ENCODE measurements at places on chromosomes 4 and X.
A peak's percentile ranks its signal among the peaks of the same experiment; 100 is the strongest.

DNA sequence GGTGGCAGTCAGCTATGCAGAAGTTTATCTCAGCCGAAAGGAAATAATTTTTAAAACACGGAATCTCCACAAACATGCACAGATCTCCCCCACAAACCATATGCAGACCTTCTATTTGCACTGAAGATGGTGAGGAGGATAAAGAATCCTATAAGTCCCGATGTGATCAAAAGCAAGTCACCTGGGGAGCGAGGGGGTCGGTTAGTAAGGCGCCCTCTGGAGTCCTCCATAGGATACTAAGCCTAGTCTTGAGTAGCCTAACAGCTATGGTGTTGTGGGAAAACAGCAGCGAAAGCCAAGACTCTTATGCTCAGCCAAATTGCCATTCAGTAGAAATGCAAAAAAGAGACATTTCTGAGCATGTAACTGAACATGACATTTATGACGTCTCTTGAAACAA is 210.9 kb downstream of the FRMPD4 start:
- no peak for DNase-seq

DNA sequence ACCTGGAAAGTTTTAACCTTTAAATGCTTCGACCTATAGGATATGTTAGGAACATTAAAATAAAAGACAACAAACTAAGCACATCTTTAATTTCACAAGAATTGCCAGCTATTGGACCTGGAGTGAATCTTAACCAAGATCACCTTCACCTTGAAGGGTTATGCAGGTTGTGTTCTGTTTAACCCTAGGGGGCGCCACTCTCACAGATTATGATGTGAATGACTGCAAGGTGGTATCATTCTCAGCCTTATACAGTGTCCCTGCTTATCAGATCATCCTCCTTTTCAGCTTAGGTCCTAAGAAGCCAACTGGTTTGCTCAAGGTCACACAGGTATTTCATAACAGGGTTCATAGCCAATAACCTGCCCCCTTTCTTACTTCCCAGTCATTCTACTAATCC is 23.5 kb downstream of the INTS6L start:
- DNase-seq = peak; percentile 24

GRCh38 chr4:175813204-175813603 is 1.1 kb upstream of the GPM6A start:
- no peak for DNase-seq

DNA sequence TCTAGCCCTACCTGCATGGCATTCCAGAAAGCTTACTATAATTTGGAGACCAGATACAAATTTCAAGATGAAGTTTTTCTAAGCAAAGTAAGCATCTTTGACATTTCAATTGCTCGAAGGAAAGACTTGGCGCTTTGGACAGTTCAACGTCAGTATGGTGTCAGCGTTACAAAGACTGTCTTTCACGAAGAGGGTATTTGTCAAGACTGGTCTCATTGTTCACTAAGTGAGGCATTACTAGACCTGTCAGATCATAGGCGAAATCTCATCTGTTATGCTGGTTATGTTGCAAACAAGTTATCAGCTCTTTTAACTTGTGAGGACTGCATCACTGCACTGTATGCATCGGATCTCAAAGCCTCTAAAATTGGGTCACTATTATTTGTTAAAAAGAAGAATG is 17.6 kb downstream of the THAP9 start:
- DNase-seq = no peak

DNA sequence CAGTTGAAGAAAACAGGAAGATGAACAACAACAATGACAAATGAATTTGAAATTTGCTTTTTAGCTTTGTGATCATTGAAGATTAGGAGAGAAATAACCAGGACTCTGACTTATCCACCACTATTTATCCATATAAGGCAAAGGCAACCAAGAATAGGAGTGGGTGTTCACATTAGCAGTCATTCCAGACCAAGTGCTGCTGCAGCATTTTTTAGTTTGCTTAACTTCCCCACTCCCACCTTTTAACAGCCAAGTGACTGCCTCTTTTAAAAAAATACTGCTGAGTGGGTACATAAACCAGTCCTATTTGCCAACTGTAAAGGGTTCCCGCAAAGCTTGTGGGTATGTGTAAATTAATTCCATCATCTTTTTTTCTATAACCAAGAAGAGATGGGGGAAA is 230.9 kb downstream of the IQCM start:
- no peak for DNase-seq

- DNase-seq = no peak
Measured at GRCh38 chr4:182293691-182294255, 50.6 kb downstream of the TENM3 start.

GRCh38 chrX:72685810-72686456 is 28.2 kb downstream of the PHKA1 start:
- peak; percentile 8 for DNase-seq

GRCh38 chrX:134171661-134172587 is 65.1 kb upstream of the CCDC160 start:
- no peak for DNase-seq

- DNase-seq = no peak
Measured at GRCh38 chr4:142567199-142567598, 278.9 kb downstream of the INPP4B start.

GRCh38 chr4:120682981-120683380 is 239.5 kb downstream of the PRDM5 start:
- no peak for DNase-seq

DNA sequence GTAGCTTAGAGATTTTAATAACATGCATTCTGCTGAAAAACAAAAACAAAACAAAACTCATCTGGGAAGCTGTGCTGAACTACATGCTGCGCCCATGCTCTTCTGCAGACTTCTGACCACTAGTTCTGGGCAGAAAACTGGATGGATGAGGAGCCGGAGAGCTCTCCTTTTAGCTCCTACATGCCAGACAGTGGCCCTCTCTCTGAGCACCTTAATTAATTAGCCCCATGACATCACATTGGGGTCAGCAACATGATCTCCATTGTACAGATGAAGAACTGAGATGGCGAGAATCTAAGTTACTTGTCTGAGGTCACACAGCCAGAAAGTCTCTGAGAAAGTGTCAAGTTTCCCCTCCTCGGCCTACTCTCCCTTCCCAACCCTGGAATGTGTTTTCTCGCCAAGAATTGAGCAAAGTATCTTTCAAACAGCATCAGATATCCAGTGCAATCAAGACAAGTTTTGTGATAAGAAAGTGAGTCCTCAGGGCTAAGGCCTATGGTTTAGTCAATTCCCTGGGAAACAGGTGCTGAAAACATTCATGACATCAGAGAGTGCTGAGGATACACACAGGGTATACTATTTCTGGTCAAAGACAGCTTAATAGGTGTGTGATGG is 21.6 kb downstream of the SCD5 start:
- DNase-seq = peak; percentile 37

DNA sequence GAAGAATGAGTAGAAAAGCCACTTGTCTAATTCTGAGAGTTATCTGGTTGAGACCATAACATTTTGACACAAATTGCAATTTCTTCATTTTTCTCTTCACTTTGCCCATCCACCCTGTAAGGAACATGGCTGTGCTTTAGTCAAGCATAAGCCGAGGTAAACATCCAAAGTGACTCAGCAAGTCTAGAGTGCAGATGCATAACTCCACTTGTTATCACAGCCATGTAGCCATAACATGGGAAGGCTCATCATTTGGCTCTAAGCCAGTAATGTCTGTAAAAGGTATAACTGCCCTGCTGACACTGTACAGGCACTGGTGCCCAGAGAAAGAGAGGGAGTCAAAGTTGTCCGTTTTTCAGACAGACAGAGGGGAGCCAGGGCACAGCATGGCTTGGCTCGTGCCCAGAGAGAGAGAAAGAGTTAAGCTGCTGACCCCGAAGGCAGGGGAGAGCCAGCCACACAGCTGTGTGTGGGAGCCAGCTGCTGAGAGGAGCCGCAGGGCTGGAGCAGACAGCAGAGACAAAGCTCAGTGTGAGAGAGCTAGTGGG is 76.9 kb upstream of the EXOC1L start:
- no peak for DNase-seq

DNA sequence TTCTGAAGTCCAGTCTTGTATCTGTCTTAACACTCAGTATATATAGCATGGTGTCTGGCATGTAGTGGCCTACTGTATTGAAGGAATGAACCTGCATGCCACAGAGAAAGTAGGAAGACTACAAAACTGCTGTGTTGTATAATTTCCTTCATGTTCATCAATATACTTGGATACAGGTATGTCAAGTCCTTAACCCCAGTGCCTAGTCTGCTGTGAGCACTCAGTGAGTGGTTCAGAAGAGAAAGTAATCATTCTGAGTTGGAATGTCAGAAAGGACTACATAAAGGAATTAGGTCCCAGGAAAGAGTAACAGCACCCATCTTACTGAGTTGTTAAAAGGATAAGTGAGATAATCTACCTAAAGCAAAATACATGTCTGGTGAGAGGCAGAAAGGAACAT is 32.0 kb downstream of the ABCE1 start:
- DNase-seq = no peak

DNA sequence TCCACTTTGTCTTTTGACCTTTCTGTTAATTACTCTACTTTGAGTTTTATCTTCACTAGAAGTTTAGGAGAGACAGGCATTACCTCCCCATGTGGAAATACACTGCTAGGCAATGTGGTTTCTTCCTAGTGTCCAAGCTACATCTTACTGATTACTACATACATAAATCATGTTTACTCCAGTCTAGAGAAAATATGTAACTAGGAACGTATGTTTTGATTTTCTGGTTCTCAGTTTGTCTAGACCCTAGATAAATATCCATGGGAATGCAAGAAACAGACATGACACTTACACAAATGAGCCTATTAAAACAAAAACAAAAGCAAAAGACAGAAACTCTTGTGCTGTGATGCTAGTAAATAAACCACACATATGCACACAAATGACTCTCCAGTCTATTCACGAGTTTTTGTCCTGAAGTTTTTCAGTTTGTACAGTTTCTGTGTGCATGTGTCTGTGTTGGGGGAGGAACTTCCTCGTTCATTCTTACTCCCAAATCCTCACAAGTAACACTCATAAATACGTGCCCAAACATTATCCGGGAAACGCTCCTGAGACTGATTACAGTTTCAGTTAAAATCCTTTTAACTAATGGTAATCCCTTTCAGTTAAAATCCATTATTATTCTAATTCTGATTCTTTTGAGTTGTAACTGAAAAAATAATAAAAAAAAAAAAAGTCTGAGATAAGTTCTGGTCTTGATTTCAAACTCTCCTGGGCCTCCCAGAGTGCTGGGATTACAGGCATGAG is 283.5 kb upstream of the FTHL17 start:
- no peak for DNase-seq

- no peak for DNase-seq
Measured at GRCh38 chr4:143397887-143398286, 61.2 kb downstream of the GAB1 start.

GRCh38 chr4:38670939-38671591 is 7.1 kb downstream of the KLF3 start:
- no peak for DNase-seq

DNA sequence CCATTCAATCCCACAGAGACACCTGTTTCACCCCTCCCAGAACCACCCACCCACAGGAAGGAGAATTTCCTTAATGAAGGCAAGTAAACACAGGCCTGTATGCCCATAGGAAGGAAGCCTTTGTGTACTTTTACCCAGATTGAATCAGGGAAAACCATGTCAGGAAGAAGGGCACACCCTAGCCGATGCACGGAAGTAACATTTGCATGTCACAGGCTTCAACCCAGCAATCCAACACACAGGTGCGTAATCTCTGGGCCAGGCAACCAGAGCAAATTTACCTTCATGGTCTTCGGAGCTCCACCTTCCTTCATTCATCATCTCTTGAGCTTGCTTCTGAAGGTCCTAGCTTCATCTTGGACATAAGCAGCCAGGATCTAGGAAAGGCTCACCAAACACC is 206.3 kb downstream of the SHROOM3 start:
- DNase-seq = no peak

DNA sequence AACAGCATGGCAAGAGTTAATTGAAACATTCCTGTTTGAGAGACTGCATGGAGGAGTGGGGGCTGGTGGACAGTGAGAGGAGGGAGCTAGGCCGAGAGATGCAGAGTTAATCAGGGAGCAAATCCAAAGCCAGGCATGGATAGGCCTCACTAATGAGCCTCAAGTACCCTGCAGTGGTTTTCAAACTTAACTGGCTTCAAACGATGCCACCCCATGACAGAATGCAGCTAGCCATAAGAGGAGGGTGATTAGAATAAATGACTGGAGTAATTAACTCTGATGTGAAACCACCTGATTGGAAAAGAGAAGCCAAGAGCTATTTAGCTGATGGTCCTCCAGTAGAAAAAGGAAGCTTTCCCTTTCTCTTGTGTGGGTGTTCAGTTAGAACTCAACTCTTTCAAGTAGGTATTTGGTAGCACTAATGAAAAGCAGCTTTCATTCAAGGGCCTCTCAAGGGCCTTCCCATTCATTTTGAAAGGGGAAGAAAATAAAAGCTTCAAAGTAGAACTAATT is 215.4 kb upstream of the MAB21L2 start:
- no peak for DNase-seq

- DNase-seq = no peak
Measured at GRCh38 chr4:169348541-169348940, 77.8 kb upstream of the SH3RF1 start.

- DNase-seq = no peak
Measured at GRCh38 chr4:90960433-90960832, 833.2 kb downstream of the CCSER1 start.

- DNase-seq = no peak
Measured at GRCh38 chrX:53969540-53969939, 74.7 kb downstream of the PHF8 start.

DNA sequence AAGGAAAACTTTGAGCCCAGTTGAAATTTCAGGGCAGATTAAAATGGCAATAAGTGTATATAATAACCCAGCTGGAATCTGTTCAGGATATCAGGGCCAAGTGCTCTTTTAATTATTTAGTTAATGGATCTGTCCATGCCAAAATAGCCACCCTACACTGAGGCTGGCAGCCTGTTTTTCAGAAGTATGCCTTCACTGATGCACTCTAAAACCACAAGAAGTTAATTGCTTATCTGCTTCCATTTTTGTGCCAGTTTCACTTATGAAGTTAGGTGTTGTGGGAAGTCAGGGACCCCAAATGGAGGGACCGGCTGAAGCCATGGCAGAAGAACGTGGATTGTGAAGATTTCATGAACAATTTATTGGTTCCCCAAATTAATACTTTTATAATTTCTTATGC is 960.3 kb downstream of the C4orf33 start:
- no peak for DNase-seq

DNA sequence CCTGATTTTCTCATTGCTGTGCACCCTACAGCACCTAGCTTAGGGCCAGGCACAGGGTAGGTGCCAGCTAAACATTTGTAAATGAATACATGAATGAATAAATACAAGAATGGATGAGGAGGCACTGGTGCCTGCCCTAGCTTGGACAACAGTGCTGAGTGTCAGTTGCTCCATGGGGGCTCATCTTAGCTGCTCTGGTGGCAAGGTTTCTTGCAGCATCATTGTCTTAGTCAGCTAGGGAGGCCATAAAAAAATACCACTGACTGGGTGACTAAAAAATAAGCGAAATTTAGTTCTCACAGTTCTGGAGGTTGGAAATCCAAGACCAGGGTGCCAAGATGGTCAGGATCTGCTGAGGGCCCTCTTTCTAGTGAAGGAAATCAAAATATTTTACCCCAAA is 31.2 kb downstream of the TMEM31 start:
- DNase-seq = no peak
